ENCODE measurements at places on chromosomes 11 and 22. TPM values are rescaled to one million over a fixed set of nuclear protein-coding genes. Genes with fewer than 3 reads are reported as not detected.

The DCDC1 gene
- 54.1 TPM for total RNA-seq

The SLC22A25 gene
- total RNA-seq, result not detected

The BATF2 gene
- total RNA-seq, result 0.18 TPM

The VSTM5 gene
- 3.7 TPM for total RNA-seq

The TESMIN gene
- total RNA-seq, result 3.4 TPM

The FERMT3 gene
- 1.5 TPM for total RNA-seq

The SMC1B gene
- not detected for total RNA-seq

The OR56A3 gene
- total RNA-seq, result not detected

The LSP1 gene
- total RNA-seq, result 0.82 TPM

The APLNR gene
- 8.6 TPM for total RNA-seq

The LUZP2 gene
- total RNA-seq, result 45.9 TPM

The LARGE2 gene
- total RNA-seq, result not detected

The CCDC88B gene
- total RNA-seq, result 1.5 TPM

The MAP6 gene
- 92.6 TPM for total RNA-seq

The LRRC74B gene
- total RNA-seq, result not detected

The TPBGL gene
- 0.09 TPM for total RNA-seq

The RAG2 gene
- total RNA-seq, result not detected

The GALNT18 gene
- total RNA-seq, result 21.7 TPM

The MOGAT2 gene
- total RNA-seq, result 0.27 TPM

The CYB561A3 gene
- total RNA-seq, result 15.2 TPM

The GGT5 gene
- total RNA-seq, result 2.3 TPM

The PRG3 gene
- total RNA-seq, result not detected

The GSTT4 gene
- not detected for total RNA-seq

The PATE2 gene
- total RNA-seq, result 1.7 TPM

The OSBP gene
- 31.1 TPM for total RNA-seq

The ABTB2 gene
- 12.3 TPM for total RNA-seq

The OR51B4 gene
- 0.36 TPM for total RNA-seq

The SLC35E4 gene
- 5.0 TPM for total RNA-seq
